Activated CD8-positive, alpha-beta memory T cell treated with anti-CD3 and anti-CD28 coated beads for 4 hours (primary cell): ENCODE measurements at places on chromosomes 12 and 14.

DNA sequence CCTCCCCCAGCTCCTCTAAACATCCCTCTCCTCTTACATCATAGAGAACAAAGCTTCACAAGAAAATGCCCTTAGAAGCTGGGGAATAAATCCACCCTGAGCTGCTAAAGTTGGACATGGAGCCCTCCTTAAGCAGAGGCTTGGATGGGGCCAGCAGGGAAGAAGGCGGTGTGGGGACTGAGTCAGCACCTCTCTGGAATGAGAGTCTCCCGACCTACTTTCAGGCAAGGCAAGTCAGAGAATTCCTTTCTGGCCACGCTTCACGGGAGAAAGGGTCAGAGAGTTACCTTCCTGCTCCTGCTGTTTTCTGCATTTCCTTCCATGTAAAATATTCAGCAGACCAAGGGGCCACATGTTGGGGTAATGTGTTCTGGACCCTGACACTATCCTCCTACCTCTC, 113.3 kb upstream of the PRB2 start:
- DNase-seq = no peak

DNA sequence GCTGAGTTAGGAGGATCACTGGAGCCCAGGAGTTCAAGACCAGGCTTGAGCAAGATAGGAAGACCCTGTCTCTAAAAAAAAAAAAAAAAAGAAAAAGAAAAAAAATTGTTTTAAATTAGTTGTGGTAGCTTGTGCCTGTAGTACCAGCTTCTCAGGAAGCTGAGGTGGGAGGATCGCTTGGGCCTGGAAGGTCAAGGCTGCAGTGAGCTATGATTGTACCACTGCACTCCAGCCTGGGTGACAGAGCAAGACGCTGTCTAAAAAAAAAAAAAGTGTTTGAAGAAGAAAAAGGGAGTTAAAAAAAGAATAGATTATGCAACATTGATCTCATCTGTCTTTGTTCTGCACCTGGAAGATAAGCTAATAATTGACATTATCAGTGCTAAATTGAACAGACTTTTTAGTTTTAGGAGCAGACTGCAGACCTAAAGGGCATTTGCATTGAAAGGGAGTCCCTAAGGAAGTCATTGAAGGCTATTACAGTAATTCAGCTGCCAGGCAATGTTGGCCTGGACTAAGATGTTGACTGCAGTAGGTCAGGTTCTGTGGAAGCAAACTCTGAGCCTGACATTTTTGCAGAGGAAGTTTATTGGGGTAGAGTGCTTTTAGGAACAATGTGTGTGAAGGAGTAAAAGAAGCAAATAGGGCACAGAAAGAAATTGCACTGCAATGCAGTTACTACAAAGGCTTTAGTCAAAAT, 215.8 kb downstream of the PCNX1 start:
- no peak for DNase-seq

GRCh38 chr12:92059960-92060359, 85.7 kb downstream of the BTG1 start:
- DNase-seq = no peak

GRCh38 chr12:25263594-25263993, 12.9 kb upstream of the KRAS start:
- no peak for DNase-seq

GRCh38 chr12:121096199-121096798, 36.4 kb upstream of the P2RX7 start:
- no peak for DNase-seq

DNA sequence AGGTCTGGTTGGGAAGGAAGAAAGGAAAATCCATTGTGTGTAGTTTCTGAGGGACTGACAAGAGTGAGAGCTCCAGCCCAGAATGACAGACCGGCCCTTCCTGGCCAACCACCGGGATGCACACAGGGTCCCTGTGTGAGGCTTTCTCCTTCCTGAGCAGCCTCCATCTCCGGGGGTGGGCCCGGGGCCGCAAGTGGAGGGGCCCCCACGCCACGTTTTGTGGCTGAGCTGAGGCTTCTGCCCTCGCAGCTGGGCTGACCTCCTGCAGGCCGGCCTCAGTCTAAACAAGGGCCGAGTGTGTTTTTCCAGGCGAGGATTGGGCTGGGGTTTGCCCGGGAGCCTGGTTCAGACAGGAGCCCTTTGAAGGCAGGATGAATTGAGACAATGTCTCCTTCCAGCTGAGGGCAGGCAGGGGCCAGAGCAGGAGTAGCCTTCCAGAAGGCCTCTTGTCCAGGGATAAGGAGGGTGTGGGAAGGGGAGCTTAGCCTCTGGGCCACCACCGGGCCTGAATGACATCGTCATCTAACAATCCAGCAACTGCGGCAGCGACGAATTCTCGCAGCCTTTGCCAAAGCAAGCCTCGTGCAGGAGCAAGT, 96.5 kb upstream of the NCOR2 start:
- no peak for DNase-seq

GRCh38 chr12:48980389-48980952, 2.3 kb downstream of the WNT1 start:
- DNase-seq = no peak

DNA sequence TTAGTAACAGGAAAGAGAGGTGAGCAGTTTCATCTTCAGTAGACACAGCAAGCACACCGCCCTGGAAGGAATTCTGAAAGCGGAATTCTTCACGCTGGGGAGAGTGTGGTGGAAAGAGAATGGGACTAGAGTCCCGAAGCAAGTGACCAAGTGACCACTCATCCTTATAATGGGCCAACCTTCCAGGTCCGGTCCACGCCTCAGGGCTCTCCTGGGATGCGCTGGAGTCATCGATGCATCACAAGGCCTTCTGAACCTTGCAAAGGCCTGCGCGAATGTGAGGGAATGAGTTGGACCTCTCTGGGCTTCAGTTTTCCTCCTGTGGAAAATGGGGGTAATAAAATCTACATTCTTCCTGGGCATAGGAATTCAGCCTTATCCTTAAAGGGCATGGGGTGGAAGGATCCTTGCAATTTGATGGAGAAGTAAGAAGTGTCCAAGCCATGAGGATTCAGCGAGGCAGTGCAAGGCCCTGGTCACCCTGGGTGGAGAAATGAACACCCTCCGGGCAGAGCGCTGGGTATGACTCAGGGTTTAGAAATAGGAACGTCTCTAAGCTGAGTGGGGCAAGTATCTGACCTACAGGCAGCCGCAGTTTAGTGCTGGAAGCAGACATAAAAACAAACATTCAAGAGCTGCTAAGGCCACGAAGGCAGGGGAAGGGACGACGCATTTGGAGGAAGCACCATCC, 97.7 kb downstream of the SETD3 start:
- no peak for DNase-seq

GRCh38 chr12:77116277-77116676, 50.9 kb upstream of the E2F7 start:
- DNase-seq = no peak
